GM23338 (cell line): ENCODE measurements at places on chromosomes 7 and 10. TPM values are rescaled to one million over a fixed set of nuclear protein-coding genes. Genes with fewer than 3 reads are reported as not detected.

The HIF1AN gene
- 25.3 and 26.3 TPM in 2 replicates for total RNA-seq

The STOX1 gene
- 2.2 and 2.7 TPM in 2 replicates for total RNA-seq

The PHKG1 gene
- not detected in 2 replicates for total RNA-seq

DNA sequence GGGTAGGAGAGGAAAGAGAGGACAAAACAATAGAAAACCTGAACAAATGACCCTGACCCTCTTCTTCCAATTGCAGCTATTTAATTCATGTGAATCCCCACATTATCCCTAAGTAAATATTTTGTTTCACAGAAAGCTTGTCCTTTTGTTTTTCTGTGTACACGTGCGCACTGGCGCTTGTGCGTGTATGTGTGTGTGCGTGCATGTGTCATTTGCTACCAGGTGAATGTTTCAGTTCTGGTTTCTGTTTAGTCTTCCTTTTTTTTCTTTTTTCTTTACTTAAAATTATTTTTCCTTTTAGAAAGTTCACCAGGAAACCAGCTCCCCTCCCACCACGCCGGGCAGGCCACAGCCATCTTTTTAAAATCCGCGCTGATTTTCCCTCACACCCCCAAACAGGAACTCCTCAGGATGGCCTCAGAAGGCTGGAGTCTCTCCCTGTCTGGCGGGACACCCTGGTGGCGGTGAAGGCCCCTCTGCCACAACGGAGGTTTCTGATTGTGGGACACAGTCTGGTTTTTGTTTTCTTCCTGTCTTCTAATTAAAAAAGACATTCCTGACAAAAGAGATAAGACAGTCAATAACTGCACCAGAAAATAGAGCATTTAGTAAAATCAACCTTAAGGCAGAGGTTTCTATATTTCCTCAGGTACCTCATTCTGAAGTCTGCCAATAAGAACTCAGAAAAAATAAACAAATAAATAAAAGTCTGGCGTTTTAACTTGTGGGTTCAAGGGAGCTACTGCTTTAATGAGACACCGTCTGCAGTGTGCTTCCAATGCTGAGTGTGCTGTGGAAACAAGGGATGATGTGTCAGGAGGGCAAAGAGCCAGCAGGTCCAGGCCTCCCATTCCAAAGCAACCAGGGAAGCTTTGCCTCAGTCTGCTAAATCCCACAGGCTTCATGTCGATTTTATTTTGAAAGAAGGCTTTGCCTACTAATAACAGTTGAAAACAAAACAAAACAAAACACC lies 17.4 kb downstream of the IRF5 start:
- DNase-seq, result peak; percentile 46

DNA sequence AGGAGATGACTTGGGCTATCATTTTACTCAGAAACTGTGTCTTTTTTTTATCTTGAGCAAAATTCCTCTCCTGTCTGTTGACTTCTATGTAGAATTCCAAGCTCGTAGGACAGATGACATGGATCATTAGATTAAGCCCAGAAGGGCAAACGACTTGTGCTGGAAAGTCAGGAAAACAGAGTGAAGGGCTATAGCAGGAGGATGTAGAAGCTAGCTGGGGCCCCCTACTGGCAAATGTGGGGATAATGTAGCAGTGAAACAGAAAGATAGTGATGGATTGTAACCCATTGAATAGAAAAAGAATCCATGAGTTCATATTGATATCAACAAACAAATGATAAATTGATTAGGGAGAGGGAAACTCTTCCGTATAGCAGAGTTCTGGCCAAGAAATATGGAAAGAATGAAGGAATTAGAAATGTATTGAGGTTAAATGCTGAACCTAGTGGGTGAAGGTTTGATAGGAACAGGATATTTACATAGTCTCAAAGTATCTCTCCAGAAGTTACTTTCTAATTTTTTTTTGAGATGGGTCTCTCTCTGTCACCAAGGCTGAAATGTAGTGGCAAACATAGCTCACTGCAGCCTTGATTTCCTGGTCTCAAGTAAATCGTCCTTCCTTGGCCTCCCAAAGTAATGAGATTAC lies 103.6 kb downstream of the LYZL1 start:
- DNase-seq, result peak; percentile 82

DNA sequence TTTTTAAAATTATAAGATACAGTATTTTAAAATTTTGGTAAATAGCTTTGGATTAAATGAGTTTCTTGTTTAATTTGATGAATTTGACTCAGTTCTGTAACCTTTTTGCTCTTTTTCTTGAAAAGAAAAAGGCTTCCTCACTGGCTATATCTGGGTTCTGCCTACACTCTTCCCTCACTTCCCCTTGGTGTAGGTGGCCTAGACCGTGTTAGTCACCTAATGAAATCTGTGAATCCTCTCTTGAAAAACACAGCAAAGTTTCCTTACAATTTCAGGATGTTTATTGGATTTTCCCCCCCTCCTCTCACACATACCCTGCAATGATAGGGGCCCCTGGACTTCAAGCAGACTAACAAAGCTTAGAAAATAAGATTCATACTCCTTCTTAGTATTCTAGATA lies 231.6 kb downstream of the ADK start:
- no peak for DNase-seq

- DNase-seq, result no peak
These were observed 254.8 kb downstream of the INHBA start for GRCh38 chr7:41448104-41448503.

- no peak for DNase-seq
These were observed 148.4 kb downstream of the CREB5 start for GRCh38 chr7:28560767-28561166.

GRCh38 chr7:6234384-6234783 lies 38.0 kb downstream of the CYTH3 start:
- DNase-seq, result no peak

DNA sequence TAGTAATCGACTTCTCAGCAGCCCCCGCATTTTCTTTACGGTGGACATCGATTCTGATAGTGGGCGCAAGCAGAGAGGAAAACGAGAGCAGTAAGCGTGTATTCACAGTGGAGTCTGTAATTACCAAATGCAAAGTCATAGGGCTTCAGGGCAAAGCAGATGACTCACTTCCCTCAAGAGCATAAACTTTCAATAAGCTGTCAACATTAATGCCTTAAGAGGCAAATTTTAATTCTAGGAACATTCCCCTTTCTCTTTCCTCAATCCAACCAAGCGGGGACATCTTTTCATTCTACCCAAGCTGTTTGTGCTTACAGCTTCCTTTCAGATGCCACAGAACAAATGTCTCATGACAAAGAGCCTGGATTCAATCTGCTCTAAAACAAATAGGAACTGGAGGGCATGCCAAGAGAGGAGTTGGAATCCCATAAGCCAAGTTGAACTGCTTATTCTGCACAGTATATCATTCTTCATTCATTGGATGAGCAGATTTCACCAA lies 48.6 kb downstream of the MALSU1 start:
- no peak for DNase-seq

DNA sequence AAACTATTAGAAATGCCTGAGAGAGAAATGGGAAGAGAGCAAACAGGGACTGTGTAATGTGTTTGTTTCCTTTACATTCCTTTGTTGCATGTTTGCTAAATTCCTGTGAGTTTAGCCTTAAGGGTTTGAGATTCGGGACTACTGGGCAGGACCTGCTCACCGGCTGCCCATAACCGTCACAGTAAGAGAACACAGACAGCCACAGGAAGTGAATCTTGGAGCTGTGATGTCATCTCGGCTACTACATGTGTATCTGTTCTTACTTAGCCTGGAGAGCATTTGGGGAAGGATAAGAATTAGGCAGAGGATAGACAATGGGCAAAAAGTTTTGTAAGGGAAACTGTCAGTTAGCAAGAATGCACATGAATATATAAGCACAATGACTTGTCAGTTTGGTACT lies 485.1 kb upstream of the KLF6 start:
- no peak for DNase-seq

DNA sequence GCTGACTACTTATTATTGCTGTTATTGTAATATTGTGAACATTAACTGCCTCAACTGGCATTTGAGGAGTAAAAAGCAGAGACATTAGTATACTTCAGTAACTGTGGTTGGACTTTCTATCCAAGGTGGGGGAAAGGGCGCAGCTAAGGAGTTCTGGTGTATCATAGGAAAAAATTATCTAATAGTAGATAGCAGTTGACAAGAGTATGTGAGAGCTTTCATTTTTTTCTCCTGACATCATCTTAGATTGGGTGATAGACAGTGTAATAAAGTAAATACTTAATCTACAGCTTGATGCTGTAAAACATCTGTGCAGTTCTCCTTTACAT lies 68.9 kb downstream of the PHTF2 start:
- DNase-seq, result no peak

- no peak for DNase-seq
These were observed 311.4 kb upstream of the LRGUK start for GRCh38 chr7:133815611-133816210.

- DNase-seq, result peak; percentile 59
These were observed 35.1 kb upstream of the GRID1 start for GRCh38 chr10:86401588-86402282.

DNA sequence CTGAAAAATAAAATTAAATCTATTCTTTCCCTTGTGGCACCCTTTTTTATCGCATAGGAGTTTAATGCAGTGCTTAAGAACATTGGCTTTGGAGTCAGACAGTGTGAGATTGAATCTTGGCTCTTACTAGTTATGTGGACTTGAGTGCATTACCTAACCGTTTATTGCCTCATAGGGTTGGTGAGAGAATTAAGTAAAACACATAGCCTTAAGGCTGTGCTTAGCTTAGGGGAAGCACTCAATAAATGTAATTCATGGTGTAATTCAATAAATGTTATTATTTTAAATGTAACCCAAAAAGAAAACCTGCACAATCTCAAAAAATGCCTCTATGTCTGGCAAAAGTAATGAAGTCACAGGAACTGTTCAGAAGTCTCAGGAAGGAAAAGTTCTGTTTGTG lies 2.7 kb downstream of the STK17A start:
- DNase-seq, result no peak

DNA sequence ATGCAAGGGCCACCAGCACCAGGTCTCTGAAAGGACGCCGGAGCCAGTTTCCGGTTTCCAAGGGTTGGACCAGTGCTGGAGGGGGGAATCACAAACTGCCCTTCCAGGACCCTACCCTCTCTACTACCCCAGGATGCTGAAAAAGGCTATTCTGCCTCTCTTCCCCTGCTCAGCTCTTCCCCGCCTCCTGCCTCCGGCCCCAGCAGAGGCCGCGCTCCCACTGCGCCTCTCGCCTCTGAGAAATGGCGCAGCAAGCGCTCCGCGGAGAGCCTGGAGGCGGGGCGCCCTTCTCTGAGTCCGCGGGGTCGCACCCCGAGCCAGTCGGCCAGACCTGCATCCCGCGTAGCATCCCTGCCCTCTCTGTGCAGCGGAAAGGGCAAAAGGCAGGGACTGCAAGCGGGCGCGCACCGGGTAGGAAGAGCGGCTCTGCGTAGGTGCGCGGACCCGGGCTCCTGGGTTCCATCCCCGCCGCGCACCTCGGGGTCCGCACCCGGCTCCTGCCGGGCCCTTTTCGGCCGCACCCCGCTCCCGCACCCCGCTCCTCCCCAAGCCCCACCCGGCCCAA lies 476 bp upstream of the RET start:
- peak; percentile 60 for DNase-seq

GRCh38 chr10:75782463-75783248 lies 351.2 kb downstream of the LRMDA start:
- DNase-seq, result no peak

- DNase-seq, result no peak
These were observed 5.1 kb upstream of the TSPAN12 start for GRCh38 chr7:120862987-120863590.

- no peak for DNase-seq
These were observed 34.9 kb downstream of the CHST15 start for GRCh38 chr10:124058346-124059003.

DNA sequence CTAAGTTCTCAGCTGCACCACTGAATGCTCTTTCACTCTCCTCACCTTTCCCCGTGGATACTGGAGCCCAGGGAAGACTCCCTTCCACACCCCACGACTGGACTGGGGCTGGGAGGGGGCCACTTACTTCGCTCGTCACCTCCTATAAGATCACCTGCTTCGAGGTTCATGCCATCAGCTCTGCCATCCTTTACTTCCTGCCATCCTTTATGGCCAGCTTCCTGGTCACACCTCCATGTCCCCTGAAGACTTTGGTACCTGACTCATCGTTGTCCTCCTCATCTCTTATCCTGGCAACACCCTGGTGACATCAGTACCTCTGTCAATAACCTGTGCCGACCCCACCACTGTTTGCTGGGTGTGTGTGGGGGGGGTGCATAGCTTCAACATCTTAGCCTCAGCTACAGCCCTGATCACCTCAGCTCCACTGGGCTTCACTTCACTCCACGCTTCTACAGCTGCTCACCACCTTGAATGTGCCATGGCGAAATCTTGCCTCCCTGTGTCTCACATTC lies 8.7 kb upstream of the VDAC2 start:
- DNase-seq, result no peak

GRCh38 chr7:83798489-83798888 lies 149.6 kb upstream of the SEMA3E start:
- no peak for DNase-seq

DNA sequence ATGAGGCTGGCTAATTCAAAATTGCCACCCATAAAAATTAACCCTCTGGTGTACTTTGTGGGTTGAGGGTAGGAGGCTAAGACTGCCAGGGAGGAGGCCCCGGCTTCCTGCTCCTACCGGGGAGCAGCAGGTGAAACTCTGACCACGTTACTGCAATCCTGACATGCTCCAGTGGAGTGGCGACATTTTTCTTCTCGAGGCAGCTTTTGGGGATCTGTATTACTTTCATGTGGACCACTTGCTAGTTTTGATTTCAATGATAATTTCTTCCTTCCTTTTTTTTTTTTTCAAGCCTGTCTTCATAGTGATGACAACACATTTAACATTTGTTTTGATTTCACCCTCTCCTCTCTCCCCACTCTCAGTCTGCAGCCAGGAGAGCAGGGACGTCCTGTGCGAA lies 14.6 kb downstream of the GATA3 start:
- no peak for DNase-seq

DNA sequence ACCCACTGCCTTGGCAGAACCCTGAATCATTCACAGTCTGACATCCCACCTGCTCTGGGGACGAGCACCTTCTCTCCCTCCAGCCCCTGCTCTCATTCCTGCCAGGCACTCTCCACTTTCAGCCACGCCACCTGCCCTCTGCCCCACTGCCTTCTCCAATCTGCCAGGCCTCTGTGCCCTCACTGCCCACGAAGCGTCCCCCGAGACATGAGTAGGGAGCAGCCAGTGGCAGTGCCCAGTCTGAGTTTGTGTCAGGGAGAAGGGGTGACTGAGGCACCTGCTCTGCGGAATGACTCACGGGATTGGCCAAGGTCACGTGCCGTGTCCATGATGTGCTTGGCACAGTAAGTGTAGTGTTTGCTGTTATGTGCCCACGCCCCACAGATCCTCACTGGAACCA lies 215.2 kb upstream of the PPP2R2D start:
- DNase-seq, result no peak

DNA sequence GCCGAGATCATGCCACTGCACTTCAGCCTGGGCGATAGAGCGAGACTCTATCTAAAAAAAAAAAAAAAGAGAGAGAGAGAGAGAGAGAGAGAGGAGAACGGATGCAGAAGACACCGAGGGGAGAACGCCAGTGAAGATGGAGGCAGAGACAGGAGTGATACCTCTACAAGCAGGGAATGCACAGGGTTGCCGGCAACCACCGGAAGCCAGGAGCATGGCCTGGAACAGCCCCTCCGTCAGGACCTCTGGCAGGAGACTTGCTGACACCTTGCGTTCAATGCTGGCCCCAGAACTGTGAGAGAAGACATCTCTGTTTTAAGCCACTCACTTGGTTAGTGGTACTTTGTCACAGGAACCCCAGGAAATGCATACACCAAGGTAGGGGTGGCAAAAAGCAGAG lies 38.1 kb upstream of the DUSP5 start:
- no peak for DNase-seq
